GM12878 (cell line): ENCODE measurements at places on chromosomes 7 and 10. TPM values are rescaled to one million over a fixed set of nuclear protein-coding genes. Genes with fewer than 3 reads are reported as not detected.

GRCh38 chr7:121097577-121097976, 109.1 kb downstream of the CPED1 start:
- no peaks in the 10 kb centered on the region for H3K27me3 ChIP-seq
- H3K4me3 ChIP-seq: no peak overlapping the region
- no peaks in the 10 kb centered on the region for H3K36me3 ChIP-seq
- no peak overlapping the region for H3K27ac ChIP-seq
- H3K4me1 ChIP-seq: no peaks in the 10 kb centered on the region

Gene HERPUD2
- total RNA-seq: 13.0 and 13.3 TPM in 2 replicates

Gene MMP21
- total RNA-seq: not detected in 2 replicates

DNA sequence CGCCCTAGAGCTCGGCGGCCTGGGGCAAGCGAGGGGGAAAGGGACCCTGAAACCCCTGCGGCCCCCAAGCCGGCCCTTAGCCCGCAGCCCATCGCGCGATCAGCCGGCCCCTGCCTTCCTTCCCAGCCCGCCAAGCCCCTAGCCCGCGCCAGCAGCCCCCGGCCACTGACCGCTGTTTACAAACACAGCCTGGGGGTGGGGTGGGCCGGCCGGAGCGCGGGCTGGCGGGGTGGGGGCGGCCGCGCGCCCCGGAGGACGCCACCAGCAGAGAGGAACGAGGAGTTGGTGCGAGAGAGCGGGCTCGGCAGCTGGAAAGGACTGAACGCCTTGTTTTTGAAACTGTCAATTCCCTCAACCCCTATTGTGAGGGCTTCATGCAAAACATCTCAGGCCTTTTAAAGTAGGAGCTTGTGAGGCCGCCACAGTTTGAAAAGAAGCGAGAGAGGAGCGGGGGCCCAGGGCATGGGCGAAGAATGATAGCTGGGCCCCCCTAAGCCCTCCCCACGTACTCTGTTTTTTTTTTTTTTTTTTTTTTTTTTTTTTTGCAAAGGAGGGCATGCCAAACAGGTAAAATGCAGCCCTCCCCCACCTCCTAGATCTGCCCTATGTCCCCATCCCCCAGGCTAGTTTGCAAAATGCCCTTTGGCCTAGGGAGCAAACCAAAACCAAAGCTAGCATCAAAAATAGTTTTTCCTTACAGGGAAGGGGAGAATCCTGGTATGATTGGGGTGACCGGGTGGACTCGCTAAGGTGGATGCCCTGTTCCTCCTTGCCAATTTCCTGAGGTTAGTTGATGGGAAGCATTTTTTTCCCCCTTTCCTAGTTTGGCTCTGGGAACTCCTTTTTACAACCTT, 15.0 kb downstream of the SKIDA1 start:
- no peaks in the 10 kb centered on the region for H3K4me1 ChIP-seq
- no peak for DNase-seq
- no peak overlapping the region for H3K4me3 ChIP-seq
- no peak overlapping the region for H3K27ac ChIP-seq

GRCh38 chr10:51377070-51377931, 303.0 kb downstream of the PRKG1 start:
- H3K4me1 ChIP-seq: no peaks in the 10 kb centered on the region
- H3K36me3 ChIP-seq: no peaks in the 10 kb centered on the region
- no peak overlapping the region for H3K4me3 ChIP-seq

- no peak overlapping the region for H3K27ac ChIP-seq
- H3K27me3 ChIP-seq: no peaks in the 10 kb centered on the region
- H3K4me3 ChIP-seq: no peak overlapping the region
- no peaks in the 10 kb centered on the region for H3K4me1 ChIP-seq
- H3K36me3 ChIP-seq: no peaks in the 10 kb centered on the region
- DNase-seq: no peak
Measured at GRCh38 chr10:36677431-36677768, 448.0 kb upstream of the ANKRD30A start.

Gene OGDH
- total RNA-seq: 103 and 104 TPM in 2 replicates

Gene DNMBP
- 39.4 and 40.5 TPM in 2 replicates for total RNA-seq

DNA sequence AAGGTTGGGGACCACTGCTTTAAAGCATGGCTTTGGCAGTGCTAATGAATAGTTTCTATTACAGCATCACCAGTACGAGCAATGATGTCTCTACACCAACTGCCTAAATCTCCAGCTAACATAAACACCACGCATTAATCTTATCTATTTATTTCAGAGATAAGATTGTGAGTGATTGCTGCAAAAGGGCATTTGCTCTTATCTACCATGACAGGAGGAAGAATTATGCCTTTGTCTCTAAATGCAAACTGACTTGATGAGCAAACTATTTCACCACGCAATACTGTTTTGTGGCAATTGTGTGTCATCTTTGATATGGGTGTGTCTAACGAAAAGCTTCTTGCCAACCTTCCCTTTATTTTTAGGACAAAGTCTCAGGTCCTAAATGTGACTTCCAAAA, 684.9 kb downstream of the SORCS1 start:
- no peak overlapping the region for H3K4me3 ChIP-seq
- no peak overlapping the region for H3K27ac ChIP-seq
- no peaks in the 10 kb centered on the region for H3K4me1 ChIP-seq
- no peaks in the 10 kb centered on the region for H3K36me3 ChIP-seq
- H3K27me3 ChIP-seq: no peaks in the 10 kb centered on the region

- H3K4me3 ChIP-seq: no peak overlapping the region
- H3K27me3 ChIP-seq: no peaks in the 10 kb centered on the region
- DNase-seq: no peak
- H3K36me3 ChIP-seq: no peaks in the 10 kb centered on the region; the same call in 1 of the 2 replicates
- H3K27ac ChIP-seq: no peak overlapping the region
Measured at GRCh38 chr10:24536636-24537035, 187.1 kb downstream of the ARHGAP21 start.

GRCh38 chr10:124153023-124153826, 59.8 kb upstream of the CHST15 start:
- peak overlapping the region; percentile 16; the same call in 1 of the 2 replicates for H3K4me3 ChIP-seq
- no peaks in the 10 kb centered on the region for H3K27me3 ChIP-seq

- no peaks in the 10 kb centered on the region for H3K4me1 ChIP-seq
- no peaks in the 10 kb centered on the region for H3K36me3 ChIP-seq
- no peaks in the 10 kb centered on the region for H3K27me3 ChIP-seq
- H3K27ac ChIP-seq: no peak overlapping the region
- H3K4me3 ChIP-seq: no peak overlapping the region
Measured at GRCh38 chr10:18472977-18473376, 178.4 kb downstream of the NSUN6 start.

Gene HOXA7
- total RNA-seq: not detected in 2 replicates

DNA sequence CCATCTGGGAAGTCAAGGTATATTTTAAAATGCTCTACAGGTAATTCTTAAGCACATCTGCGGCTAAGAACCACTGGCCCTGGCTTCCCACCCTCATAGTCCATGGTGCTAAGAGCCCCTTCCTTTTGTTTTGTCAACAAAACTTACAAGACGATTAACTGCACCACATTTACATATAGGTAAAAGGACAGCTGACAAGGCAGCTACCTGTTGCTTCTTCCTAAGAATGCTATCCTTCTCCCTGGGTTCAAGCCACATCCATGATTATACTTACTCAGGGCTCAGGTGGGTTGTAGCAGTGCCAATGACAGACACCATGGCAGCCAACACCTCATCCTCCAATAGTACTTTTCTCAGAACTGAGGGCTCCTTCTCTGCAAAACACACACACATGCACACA, 16.3 kb downstream of the ZDHHC16 start:
- H3K4me3 ChIP-seq: no peak overlapping the region
- no peak for DNase-seq
- peaks cover 49% of the 10 kb centered on the region for H3K36me3 ChIP-seq
- no peaks in the 10 kb centered on the region for H3K4me1 ChIP-seq

- H3K36me3 ChIP-seq: no peaks in the 10 kb centered on the region
- no peaks in the 10 kb centered on the region for H3K27me3 ChIP-seq
- H3K4me3 ChIP-seq: no peak overlapping the region
- no peak for DNase-seq
- peaks cover 14% of the 10 kb centered on the region for H3K4me1 ChIP-seq
Measured at GRCh38 chr7:1109581-1110310, 21.8 kb downstream of the GPER1 start.
